ENCODE measurements at places on chromosomes 1 and 21. TPM values are rescaled to one million over a fixed set of nuclear protein-coding genes. Genes with fewer than 3 reads are reported as not detected.

UTS2 gene
- not detected for total RNA-seq

RXRG gene
- total RNA-seq: not detected

GSTM1 gene
- total RNA-seq: 0.22 TPM

DNA sequence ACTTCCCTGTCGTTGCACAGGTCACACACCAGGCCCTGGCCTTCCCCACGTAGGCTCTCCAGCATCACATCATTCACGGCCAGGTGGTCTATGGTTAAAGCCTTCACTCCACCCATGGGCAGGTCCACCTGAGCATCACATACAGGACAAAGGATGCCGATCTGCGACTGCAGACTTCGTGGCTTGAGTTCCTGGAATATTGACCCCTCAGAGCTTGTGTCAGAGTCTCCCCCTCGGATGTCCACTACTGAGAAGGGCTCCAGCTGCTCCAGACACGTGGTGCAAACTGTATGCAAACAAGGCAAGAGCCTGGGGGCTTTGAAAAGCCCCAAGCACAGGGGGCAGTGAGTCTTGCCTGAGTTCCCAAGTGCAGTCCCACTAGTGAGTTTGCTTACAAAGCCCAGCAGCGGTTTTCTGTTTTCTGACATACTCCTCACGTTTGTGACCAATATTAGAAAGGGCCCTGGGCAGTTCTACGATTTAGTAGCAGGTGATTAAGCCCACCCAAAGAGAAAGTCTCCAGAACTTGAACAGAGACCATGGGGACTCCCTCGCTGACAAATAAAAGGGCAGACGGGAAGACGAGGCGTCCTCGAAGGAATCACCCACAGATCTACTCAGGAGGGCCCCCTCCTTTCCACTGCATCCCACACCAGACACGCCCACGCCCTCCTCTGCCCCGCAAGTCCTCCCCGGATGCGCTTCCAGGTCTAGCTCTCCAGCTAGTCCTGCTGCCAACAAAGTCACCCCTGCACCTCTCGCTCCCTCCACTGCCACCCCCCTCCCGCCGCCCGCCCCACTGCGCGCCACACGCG lies 568 bp downstream of the TRIM45 start:
- no peak for DNase-seq

GRCh38 chr1:31830511-31830910 lies 14.7 kb upstream of the SPOCD1 start:
- DNase-seq: no peak

DNA sequence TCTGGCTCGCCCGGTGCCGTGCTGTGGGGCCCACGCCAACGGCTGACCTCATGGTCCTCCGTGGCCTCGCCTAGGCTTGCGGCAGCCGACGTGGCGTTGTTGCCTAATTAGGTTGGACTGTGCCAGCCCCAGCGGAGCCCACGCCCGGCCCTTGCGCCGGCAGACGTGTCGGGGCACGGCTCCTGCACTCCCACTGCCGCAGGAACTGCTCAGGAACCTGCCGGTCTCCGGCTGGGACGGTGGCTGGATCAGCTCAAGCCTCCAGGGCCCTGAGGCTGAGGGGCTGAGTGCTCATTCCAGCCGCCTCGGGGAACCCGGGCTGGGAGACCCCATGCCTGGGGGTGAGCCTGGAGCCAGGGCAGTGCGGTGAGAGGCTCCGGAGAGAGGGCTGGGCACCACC lies 16.1 kb upstream of the PEX10 start:
- DNase-seq: no peak

DNA sequence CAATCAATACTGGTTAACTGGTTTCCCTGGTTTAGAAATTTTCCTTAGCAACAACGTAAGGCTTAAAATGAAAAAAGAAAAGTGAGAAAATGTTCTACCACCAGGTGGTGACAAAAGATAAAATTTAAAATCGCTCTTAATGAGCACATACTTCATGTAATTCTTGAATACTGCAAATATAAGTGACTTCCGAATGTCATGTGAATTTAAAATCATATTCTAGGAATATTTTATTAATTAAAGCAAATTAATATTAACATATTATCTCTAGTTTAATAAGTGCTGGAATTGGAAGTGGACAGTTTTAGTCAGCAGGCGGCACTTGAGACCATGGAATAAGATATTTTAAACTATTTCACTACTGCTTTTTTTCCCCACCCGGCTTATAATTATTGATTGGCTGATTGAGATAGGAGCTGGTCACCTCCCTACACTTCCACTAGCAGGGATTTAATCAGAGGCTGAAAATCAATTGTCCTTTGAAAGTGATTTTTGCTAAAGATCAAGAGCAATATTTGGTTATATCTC lies 5.0 kb upstream of the ADAMTS1 start:
- DNase-seq: no peak

AMIGO1 gene
- 2.2 TPM for total RNA-seq

GRCh38 chr1:111154021-111154999 lies 14.3 kb downstream of the CEPT1 start:
- DNase-seq: no peak

DNA sequence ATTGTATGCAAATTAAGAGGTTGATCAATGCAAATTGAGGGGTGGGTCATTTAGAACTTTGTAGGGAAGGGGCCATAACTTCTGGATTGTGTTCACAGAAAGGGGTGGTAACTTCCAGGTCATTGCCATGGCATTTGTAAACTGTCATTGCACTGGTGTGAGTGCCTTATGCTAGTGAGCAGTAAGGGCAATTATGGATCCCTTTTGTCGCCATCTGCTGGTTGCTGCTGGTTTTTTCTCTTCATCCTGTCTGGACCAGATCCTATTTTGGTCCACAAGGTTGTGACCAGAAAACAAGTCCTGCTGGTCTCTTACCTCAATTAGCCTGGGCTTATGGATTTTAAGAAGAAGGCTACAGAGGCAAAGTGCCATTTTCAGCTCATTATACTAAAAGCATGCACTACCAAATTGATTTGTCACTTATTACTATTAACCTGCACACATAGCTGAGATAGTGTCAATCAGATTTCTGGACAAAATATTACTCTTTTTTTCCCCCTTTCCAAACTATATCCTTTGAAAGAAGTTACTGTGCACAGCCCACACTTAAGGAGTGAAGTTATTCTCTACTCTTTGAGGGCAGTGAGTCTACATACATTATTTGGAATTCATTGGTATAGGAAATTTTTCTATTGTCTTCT lies 196.2 kb downstream of the ZC3H11B start:
- peak; percentile 70 for DNase-seq

DNA sequence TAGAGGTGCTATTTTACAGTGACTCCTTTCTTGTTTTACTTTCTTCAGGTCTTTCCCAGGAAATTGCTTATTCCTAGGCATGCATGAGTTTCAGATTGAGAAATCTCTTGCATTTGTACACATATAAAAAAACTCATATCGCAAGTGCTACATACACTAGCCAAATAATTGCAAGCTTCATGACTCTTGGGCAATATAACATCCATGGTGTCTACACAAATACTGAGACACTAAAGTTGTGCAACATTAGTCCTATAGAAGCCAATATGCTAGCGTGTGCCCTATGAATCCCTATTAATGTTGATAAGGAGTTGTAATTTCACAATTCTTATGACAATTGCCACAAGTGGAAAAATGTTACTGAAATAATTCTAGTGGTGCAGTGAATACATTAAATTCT lies 591.0 kb downstream of the ADGRL2 start:
- no peak for DNase-seq

GJB3 gene
- not detected for total RNA-seq

ALPL gene
- total RNA-seq: not detected

DNA sequence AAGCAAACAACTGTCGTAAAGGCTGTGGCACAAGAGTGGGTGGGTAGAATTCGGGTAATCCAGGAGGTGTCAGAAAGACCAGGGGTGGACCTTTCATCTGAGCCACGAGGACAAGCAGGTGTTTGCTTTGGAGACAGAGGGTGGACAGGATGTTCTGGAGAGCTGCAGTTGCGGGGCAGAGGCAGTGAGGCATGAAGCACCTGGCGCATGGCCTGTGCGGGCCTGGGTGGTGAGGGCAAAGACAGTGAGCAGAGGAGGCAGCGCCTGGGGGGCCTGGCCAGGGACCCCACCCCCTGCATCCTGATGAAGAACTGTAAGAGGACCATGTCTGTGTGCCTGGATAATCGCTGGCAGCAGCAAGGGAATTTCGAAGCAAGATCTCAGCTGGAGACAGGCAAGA lies 24.9 kb downstream of the KIF26B start:
- DNase-seq: no peak

- no peak for DNase-seq
Measured at GRCh38 chr1:226034482-226034881, 28.0 kb upstream of the H3-3A start.

LYSMD1 gene
- total RNA-seq: 1.8 TPM

- DNase-seq: no peak
Measured at GRCh38 chr21:43689556-43690337, 29.2 kb upstream of the PDXK start.

DNA sequence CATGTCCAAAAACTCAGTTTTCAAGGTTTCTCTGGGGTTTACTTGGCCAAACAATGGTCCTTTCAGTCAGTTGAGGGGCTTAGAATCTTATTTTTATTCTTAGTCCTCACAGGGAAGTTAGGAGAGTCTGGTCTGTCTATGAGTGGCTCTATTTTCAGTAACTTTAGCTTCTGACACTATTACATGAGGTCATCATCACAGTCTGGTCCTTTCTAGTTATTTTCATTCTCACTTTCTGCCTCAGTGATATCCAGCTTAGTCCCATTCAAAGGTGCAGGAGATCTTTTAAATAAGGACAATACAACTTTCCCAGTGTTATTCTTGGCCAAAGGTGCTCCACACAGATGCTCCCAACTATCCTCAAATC lies 30.0 kb upstream of the FGGY start:
- no peak for DNase-seq

GRCh38 chr1:39732730-39733129 lies 6.0 kb upstream of the PPIE start:
- no peak for DNase-seq

DNA sequence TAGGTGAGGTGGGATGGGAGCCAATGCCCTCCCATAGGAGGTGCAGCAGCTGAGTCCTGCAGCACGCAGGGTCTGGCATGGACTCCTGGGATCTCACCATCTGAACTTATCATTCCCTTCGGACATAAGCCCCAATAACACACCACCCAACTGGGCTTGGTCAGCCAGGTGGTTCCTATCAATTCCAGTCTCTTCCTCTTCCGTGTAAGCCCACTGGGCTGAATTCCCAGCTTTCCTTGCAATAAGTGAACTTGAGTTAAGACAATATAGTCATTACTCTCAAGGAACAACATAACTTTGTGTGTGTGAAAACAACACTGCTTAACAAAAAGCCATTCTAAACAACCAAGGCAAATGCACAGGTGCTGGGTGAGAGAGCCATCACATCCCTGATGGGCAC lies 86.6 kb upstream of the EDN2 start:
- no peak for DNase-seq

- no peak for DNase-seq
Measured at GRCh38 chr21:14617871-14618270, 71.8 kb upstream of the SAMSN1 start.

GRCh38 chr21:36697851-36698384 lies 997 bp upstream of the SIM2 start:
- DNase-seq: no peak

- DNase-seq: no peak
Measured at GRCh38 chr1:74010206-74010605, 187.8 kb downstream of the LRRIQ3 start.

- no peak for DNase-seq
Measured at GRCh38 chr1:209673631-209674417, 1.4 kb upstream of the G0S2 start.

DNA sequence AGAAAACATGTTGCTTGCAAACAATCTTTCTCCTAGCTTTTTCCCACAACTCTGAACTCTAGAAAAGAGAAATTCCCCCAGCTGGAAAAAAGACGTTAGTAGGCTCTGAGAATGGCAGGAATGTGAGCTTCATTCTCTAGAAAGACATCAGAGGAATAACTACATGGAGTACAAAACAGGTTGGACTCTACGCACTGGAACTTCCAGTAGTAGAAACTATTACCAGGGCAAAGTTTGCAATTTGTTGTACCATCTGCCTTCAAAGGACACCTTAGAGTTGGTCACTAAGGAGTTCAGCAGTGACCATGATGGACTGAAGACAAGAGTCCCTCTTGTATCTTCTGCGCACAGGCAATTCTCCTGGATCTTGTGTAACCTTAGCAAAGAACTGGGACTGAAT lies 60.9 kb downstream of the SLC35D1 start:
- DNase-seq: no peak

DNA sequence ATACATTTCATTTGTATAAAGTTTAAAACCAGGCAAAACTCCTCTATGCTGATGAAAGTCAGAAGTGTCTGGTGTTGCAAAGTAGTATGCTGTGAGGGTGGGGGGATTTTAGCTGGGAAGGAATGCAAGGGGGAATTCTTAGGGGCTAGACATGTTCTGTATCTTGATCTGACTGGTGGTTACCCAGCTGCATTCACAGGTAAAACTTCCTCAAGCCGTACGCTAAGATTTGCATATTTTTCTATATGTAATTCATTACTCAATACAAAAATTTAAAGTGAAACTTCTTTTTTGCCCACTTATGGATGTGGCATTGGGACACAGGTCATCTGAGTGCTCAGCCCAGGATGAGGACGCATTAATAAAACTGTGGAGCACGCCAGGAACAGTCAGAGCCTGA lies 323.3 kb downstream of the PAPPA2 start:
- DNase-seq: no peak

NBPF14 gene
- total RNA-seq: 17.4 TPM

DNA sequence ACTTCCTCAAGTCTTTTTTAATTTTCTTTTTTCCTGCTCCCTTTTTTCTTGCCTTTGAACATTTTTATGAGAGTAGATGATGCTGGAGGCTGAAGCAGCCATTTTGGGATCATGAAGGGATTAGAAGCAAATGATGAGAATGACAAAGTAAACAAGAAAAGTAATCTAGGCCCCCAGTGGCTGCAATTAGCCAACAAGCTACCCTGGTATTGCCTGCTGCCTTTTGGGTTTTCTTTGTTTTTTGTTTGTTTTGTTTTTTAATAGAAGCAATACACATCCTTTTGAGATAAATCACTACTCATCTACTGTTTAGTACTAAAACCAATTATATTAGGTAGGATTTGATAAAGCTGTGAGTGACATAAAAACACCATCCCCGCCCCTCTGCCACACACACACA lies 280.7 kb upstream of the ADGRL2 start:
- no peak for DNase-seq

DNA sequence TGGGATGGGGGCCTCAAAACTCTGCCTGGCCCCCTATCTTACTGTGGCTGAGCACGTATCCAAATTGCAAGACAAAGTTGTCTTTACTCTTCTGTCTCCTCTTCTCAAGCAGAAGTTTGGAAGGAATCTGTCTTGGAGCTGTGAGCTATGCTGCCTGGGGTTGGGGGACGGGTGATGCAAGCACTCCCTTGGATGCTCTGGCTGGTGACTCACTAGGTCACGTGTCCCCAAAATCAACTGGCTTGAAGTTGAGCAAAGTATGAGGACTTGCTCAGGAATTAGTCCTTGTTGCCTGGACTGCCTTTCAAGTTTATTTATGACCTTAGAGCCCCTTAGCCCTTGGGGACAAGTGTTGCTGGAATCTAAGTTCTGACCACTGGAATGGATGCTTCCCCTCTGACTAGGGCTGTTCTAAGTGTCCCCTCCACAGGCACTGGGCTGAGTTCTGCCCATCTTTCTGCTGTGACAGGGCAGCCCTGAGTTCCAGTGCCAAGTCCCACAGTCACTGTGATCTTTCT lies 269.5 kb downstream of the HHAT start:
- DNase-seq: no peak

GRCh38 chr1:200626853-200627534 lies 6.4 kb upstream of the KIF14 start:
- no peak for DNase-seq

- no peak for DNase-seq
Measured at GRCh38 chr21:38716088-38716487, 89.6 kb upstream of the ETS2 start.

OR6K3 gene
- total RNA-seq: not detected

SZT2 gene
- 37.6 TPM for total RNA-seq

RHBG gene
- not detected for total RNA-seq

PRDX6 gene
- total RNA-seq: 129 TPM

All from activated CD4-positive, alpha-beta memory T cell treated with anti-CD3 and anti-CD28 coated beads for 36 hours (primary cell).